ENCODE measurements at places on chromosomes 1 and 21.

DNA sequence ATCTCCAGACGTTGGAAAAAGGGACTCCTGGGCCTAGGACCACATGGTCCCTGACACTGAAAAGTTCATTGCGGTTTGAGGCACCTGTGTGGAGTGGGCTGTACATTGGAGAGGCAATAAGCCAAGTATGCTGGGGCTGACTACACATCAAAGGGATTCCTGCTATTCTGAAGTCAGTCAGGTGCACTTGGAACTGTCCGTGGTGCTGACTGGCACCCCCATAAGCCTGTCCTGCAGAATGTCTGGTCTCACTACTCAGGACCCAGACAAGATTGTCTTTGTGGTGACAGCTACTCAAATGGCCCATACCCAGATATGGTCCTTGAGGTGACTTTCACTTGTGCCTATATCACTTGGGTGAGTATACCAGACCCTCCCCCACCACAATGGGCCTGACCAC lies 150.6 kb downstream of the RWDD3 start:
- no peak for DNase-seq

GRCh38 chr1:151367658-151368392 lies 4.7 kb downstream of the SELENBP1 start:
- no peak for DNase-seq

DNA sequence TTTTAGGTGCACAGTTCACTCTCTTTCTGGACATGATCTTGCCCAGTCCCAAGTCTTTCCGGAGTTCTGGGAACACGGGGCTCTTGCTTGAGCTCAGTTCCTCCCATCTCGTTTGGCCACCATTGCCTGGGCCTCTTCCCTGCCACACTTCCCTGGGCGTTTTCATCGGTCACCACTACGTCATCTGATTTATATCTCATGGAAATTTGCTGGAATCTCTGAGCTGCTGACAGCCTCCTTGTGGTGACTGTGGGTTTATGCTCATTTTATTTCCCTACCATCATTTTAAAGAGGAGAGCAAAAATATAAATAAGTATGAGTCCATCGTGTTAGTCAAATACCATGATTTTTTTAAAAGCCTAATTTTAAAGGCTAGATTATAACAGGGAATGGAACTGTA lies 449.1 kb upstream of the KAZN start:
- DNase-seq: no peak

GRCh38 chr21:28669321-28669720 lies 323.4 kb downstream of the LTN1 start:
- no peak for DNase-seq

DNA sequence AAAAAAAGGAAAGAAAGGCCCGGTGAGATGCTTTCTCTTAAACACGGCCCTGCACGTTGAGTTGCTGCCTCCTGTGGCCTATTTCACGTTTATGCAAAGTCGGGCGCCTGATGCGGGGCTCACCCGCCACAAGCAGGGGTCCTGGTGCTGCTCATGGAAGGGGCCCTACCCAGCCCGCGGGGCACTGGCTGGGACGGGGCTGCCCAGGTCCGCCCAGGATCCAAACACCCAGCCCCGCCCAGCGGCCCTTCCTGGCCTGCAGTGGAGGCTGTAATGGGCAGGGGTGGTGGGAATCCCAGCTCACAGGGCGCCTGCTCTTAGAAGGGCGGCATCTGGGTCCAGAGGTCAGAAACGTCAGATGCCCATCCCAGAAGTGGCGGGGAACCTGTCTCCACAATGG lies 1.6 kb downstream of the COL6A2 start:
- DNase-seq: no peak

DNA sequence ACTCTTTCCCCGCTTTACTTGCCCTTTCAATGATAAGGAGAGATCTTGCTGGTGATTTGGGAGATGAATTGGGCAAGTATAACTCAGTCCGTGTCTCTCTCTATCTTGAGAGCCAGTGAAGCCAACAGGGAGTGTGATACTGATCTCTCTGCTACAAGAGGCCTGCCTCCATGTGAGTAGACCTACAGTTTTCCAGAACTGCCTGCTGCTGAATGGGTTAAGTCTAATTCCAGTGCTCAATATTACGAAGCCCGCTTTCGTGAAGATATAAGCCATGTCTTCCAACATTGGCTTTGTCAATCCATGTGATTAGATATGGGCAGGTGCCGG lies 92.6 kb downstream of the ADCY10 start:
- DNase-seq: no peak

DNA sequence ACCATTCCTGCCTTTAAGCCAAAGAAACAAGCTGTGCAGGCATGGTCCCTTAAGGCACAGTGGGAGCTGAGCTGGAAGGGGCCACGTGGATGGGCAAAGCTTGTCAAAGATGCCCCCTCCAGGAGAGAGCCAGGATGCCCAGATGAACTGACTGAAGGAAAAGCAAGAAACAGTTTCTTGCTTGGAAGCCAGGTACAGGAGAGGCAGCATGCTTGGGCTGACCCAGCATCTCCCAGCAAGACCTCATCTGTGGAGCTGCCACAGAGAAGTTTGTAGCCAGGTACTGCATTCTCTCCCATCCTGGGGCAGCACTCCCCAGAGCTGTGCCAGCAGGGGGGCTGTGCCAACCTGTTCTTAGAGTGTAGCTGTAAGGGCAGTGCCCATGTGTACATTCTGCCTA lies 1.3 kb upstream of the SLC50A1 start:
- DNase-seq: no peak

DNA sequence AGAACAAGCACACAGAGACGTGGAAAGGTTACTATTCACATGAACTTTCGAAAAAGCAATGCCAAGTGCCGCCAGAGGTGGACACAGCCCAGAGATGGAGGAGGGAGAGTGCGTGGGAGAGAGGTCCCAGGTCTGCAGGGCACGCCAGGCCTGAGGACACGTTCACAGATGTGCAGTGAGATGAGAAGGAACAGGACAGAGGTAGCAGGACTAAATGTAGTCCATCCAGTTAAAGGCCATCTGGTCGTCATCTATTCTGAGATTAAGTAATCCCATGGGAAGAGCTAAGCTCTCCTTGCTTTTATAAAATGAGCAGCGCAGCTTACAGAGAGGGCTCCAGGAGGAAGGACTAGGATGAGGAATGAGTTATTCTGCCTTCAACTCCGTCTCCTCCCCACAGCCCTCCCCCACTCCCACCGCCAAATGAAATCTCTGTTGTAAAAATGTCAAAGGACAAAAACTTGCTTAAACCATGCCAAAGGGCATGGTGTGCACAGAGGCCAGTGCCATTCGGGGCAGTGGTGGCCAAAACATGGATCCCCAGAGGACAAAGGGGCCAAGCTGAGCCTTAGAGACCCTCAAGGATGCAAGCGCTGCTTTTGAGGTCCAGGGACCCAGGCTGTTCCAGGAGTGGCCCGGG lies 85.4 kb upstream of the SLC25A33 start:
- DNase-seq: peak; percentile 77

DNA sequence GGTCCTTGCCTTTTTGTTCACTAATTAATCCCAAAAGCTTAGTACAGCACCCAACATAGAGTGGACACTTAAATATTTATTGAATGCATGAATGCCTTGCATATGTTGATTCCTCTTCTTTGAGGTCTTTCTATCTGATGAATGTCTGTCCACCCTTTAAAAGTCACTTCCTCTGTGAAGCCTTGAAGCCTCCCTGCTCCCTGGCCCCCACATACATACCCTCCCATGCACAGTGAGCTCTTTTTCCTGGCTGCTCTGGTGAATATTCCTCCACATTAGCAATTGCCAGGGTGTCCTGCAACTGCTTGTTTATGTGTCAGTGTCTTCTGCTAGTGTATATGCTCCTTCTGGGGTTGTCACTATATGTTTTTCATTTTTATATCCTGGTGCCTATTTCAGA lies 8.2 kb upstream of the FAM78B start:
- no peak for DNase-seq

- DNase-seq: no peak
Measured at GRCh38 chr1:27507960-27508665, 18.1 kb upstream of the WASF2 start.

DNA sequence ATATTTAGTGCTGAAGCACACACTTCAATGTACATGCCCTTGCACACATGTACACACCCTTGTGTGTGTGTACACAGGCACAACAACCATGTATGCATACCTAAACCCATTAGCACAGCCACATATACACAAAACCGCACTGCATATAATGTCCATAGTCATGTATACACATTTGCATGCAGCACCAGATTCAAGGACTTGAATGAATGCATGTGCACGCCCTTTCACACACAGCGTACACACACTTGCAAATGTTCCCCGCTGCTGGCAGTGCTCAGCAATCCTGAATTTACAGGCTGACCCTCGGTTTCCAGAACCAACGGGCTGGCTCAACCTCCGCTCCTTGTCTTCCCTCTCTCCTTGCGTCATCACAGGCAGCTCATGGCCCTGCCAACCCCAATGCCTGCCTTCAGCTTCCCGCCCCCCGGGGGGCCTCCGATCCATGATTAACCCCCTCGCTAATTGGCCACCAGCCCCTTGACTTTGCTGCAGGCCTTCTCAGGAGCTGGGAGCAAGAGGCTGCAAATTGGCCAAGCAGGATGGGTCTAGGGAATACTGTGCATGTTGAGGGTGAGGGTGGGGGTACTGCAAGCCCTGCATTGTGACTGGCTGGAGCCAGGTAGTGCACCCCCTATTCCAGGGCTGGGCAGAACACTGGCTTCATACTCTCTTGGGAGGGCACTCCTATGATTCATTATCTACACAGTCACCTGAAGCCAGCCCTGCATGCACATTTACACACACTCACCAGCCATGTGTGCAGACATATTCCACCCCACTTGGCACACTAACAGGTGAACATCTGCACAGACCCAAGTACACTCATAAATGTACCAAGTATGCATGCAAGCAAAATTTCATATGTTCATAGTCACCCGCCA lies 7.9 kb downstream of the GPR3 start:
- no peak for DNase-seq

GRCh38 chr1:94115254-94115899 lies 5.6 kb downstream of the ABCA4 start:
- no peak for DNase-seq

DNA sequence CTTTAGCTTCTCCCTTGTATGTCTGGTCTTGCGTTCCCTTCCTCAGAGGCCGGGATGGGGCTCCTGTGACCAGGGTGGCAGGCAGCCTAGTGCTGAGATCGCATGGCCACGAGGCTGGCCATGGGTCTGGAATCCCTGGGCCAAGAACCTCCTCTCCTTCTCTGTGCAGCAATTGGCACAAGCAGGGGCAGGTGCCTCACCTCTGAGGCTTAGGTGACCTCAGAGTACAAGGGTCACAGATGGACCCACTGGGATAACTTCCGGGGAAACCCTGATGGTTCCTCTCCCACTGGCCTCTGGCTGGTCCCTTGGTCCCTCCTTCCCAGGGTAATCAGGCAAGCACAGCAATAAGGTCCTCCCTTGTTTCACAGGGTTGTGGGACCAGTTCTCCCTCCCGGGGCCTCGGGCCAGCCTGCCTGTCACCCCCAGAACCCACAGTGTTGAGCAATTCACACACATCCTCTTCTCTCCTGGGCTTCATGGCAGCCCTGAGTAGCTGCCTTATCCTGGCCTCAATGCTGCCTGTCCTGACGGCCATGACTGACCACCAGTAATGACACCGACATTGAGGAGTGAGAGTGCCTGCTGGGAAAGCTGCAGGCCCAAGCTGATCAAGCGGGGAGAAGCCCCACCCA lies 38.6 kb downstream of the BMP8A start:
- DNase-seq: no peak

DNA sequence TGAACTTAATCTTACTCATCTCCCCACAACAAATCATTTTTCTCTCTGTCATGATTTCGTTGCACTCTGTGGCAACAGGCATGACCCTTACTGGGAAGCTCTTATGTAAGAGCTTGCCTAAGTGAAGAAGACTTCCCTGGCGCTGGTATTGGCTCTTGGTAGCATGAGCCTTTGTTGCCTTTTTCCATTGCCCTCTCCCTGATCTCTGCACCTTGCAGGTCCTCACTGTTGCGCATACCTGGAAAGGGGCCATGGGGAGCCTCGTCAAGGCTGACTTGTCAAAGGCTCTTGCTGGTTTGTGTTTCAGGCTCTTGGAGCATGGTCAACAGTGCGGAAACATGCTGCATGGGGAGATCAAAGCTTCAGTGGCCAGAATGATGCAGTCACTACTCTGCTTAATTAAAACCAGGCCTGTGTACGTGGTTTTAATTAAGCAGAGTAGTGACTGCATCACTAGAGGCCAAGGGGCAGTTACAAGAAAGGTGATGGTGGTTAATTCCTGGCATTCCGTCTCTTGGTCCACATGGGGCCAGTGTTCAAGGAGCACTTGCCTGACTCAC lies 141.3 kb downstream of the SPATA46 start:
- no peak for DNase-seq
